Activated naive CD8-positive, alpha-beta T cell treated with anti-CD3 and anti-CD28 coated beads, Interleukin-2, amount 50 U/mL, for 24 hours (primary cell): ENCODE measurements at places on chromosomes 4 and X.

DNA sequence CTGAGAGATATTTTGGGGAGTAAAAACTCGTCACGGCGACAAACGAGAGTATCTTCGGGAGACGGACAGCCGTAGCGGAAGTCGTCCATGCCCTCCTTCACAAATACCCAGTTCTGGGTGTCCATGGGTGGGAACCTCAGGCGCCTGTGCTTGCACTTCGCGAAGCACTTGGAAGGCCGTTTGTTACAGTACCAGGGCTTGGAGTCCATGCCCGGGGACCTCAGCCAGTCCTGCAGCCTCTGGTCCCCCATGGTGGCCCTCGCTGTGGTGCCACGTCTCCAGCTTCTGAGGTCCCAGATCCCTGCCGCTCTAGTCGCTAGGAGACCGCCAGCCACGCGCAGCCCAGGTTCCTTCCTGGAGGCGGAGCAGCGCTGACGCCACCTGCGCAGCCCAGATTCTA lies at the start of gene FAM47A:
Gene FAM47A, minus strand, starts transcription at position 287 of the 400 bp plus-strand sequence. Its CDS starts 36 bp downstream, at position 251.
- no peaks in the 10 kb centered on the region for H3K4me1 ChIP-seq
- H3K36me3 ChIP-seq, result no peaks in the 10 kb centered on the region
- H3K4me3 ChIP-seq, result no peak within 1 kb of the TSS
- no peak within 1 kb of the TSS for H3K27ac ChIP-seq

DNA sequence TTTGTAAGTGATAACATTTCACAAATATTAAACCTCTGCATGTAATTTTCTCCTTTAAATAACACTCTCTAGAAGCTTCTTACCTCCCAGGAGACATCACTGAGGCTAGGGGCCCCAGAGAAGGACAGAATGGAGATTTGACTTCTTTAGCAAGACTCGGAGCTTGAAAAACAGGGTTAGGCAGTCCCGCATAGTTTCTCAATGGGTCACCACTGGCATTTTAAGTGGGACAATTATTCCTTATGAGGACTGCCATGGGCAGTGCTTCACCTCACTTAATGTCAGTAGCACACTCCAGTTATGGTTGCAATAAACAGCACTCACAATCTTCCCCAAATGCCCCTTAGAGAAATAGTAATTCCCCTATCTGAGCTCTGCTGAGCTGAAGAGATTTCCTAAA lies 66.7 kb upstream of the NOCT start:
- H3K27ac ChIP-seq, result no peak overlapping the region
- H3K4me3 ChIP-seq, result no peak overlapping the region

GRCh38 chr4:63123441-63123840 lies 1285.8 kb downstream of the TECRL start:
- no peak overlapping the region for H3K4me3 ChIP-seq
- H3K4me1 ChIP-seq, result no peaks in the 10 kb centered on the region
- H3K27ac ChIP-seq, result no peak overlapping the region
- no peak for DNase-seq
- no peaks in the 10 kb centered on the region for H3K36me3 ChIP-seq

- DNase-seq, result no peak
- no peaks in the 10 kb centered on the region for H3K36me3 ChIP-seq
- peaks cover 26% of the 10 kb centered on the region for H3K27me3 ChIP-seq
- H3K27ac ChIP-seq, result no peak overlapping the region
Observed at GRCh38 chr4:14743172-14743571, 259.1 kb upstream of the CPEB2 start.

- no peaks in the 10 kb centered on the region for H3K36me3 ChIP-seq
- no peak for DNase-seq
- no peaks in the 10 kb centered on the region for H3K27me3 ChIP-seq
- H3K4me1 ChIP-seq, result no peaks in the 10 kb centered on the region
Observed at GRCh38 chrX:3094261-3094660, 53.0 kb downstream of the ARSF start.

DNA sequence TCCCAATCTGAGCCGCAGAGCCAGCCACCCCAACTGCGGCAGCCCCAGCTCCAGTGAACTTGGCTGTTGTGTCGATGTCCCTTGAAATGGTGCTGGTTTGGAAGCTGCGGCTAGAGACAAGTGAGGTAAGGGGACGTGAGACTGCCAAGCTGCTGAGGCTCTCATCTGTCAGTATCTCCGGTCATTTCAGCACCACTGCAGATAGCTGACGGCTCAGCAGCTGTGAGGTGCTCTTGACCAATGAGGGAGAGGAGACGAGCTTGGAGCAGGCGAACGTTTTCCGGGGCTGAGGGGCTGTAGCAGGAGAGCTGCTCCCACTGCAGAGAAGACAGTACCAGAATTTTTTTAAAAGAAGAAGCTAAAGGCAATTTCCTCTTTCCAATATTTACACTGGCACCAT lies 175.5 kb upstream of the CASK start:
- peaks cover 8% of the 10 kb centered on the region for H3K4me1 ChIP-seq
- no peaks in the 10 kb centered on the region for H3K27me3 ChIP-seq
- H3K4me3 ChIP-seq, result no peak overlapping the region
- no peak for DNase-seq
- no peaks in the 10 kb centered on the region for H3K36me3 ChIP-seq

GRCh38 chrX:17854531-17854930 lies 6.6 kb downstream of the RAI2 start:
- H3K27me3 ChIP-seq, result peaks cover 17% of the 10 kb centered on the region
- H3K27ac ChIP-seq, result no peak overlapping the region
- H3K4me3 ChIP-seq, result no peak overlapping the region
- no peak for DNase-seq
- H3K4me1 ChIP-seq, result peaks cover 3% of the 10 kb centered on the region

DNA sequence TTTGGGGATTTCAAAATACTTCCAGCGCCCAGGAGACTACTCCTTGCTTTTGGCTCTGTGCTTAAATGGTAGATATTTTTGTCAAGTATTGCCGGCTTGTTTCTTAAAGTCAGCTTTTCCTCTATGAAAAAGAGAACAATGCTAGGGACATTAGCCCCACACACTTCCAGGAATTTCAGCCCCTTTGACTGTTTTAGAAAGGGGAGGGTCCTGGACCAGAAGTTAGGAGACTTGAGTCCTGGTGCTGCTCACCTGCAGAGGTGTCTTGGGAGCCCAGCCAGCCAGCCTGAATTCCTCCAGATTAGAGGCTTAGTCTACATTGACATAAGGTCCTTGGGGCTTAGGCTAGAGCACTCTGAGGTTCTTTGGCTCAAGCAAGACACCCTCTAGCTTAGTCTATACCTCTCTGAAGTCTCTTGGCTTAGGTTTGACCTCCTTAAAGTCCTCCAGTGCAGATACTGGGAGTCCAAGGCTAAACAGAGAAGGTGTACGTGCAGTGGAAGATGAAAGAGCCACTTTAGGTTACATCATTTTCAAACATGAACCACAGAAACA lies 1.6 kb upstream of the SETD7 start:
- DNase-seq, result no peak
- H3K4me1 ChIP-seq, result peaks cover 41% of the 10 kb centered on the region
- peak overlapping the region; percentile 91 for H3K27ac ChIP-seq

- H3K27me3 ChIP-seq, result no peaks in the 10 kb centered on the region
- H3K4me1 ChIP-seq, result no peaks in the 10 kb centered on the region
- H3K36me3 ChIP-seq, result no peaks in the 10 kb centered on the region
- DNase-seq, result no peak
Observed at GRCh38 chrX:49958727-49959485, 36.5 kb downstream of the CLCN5 start.

DNA sequence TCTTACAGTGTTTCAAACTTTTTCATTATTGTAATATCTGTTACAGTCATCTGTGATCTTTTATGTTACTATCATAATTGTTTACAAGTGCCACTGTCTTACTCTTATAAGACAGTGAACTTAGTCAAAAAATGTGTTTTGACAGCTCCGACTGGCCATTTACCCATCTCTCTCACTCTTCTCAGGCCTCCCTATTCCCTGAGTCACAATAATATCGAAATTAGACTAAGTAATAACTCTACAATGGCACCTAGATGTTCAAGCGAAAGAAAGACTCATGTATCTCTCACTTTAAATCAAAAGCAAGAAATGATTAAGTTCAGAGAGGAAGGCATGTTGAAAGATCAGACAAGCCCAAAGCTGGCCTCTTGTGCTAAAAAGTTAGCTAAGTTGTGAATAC lies 184.2 kb downstream of the CDS1 start:
- H3K4me1 ChIP-seq, result no peaks in the 10 kb centered on the region
- H3K27ac ChIP-seq, result no peak overlapping the region
- H3K36me3 ChIP-seq, result no peaks in the 10 kb centered on the region
- H3K27me3 ChIP-seq, result no peaks in the 10 kb centered on the region
- no peak for DNase-seq
- H3K4me3 ChIP-seq, result no peak overlapping the region

- H3K27ac ChIP-seq, result no peak overlapping the region
- no peak for DNase-seq
- no peaks in the 10 kb centered on the region for H3K4me1 ChIP-seq
- H3K27me3 ChIP-seq, result no peaks in the 10 kb centered on the region
Observed at GRCh38 chrX:22246620-22247019, 26.1 kb upstream of the CBLL2 start.

DNA sequence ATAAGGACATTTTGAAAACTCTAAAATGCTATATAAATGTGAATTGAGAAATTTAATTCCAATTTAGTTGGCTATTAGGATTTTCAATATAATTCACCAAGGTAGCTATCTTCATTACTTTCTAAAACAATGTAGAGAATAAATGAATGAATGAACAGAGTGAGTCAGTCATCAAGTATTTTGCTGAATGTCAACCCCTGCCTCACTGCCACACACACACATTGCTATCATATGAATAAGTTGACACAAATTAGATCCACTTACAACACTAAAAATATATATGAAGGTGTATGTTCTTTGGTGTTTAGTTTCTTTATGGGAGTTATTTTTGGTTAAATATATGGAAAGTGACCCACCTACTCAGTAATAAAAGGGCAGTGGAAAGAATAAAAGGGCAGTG lies 141.4 kb upstream of the SMIM10 start:
- H3K27ac ChIP-seq, result no peak overlapping the region
- H3K36me3 ChIP-seq, result no peaks in the 10 kb centered on the region
- no peak overlapping the region for H3K4me3 ChIP-seq
- no peak for DNase-seq

- no peak overlapping the region for H3K4me3 ChIP-seq
- no peak for DNase-seq
- no peaks in the 10 kb centered on the region for H3K36me3 ChIP-seq
- H3K27ac ChIP-seq, result no peak overlapping the region
Observed at GRCh38 chr4:168118116-168118655, 25.8 kb downstream of the ANXA10 start.

DNA sequence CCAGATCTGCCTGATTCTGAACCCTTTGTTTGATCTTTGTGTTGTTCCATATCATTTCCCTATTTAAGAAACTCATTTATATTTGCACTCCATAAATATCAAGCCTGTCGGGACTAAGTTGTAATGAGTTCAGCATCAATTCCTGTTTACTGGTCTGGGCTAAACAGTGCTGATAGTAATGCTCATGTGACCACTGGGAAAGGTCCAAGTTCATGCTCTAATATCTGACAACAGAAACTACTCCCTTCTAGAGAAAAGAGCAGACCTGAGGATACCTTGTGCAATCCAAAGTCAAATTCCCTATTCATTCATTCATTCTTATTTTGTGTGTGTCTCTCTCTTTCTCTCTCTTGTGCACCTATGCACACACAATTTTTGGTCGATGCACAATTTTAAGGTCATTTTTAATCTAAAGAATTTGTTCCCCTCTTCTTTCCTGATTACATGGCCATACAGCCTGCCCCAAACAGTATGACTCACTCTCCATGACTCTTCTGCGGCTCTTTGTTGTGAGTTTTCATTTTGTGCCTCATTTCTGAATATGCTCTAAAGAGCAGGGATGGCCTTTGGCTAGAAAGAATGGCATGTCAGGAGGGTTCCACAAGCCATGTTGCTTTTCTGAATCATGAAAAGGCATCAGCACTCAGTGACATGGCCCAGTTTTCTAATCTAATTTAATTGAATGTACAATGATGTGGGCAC lies 664.3 kb downstream of the RPA4 start:
- peaks cover 13% of the 10 kb centered on the region for H3K4me1 ChIP-seq
- no peaks in the 10 kb centered on the region for H3K27me3 ChIP-seq
- H3K27ac ChIP-seq, result no peak overlapping the region
- no peaks in the 10 kb centered on the region for H3K36me3 ChIP-seq
- no peak for DNase-seq

GRCh38 chr4:73019462-73020047 lies 50.0 kb downstream of the COX18 start:
- H3K4me1 ChIP-seq, result no peaks in the 10 kb centered on the region
- H3K27ac ChIP-seq, result no peak overlapping the region
- no peak for DNase-seq
- no peaks in the 10 kb centered on the region for H3K36me3 ChIP-seq
- no peak overlapping the region for H3K4me3 ChIP-seq
- peaks cover 9% of the 10 kb centered on the region for H3K27me3 ChIP-seq

DNA sequence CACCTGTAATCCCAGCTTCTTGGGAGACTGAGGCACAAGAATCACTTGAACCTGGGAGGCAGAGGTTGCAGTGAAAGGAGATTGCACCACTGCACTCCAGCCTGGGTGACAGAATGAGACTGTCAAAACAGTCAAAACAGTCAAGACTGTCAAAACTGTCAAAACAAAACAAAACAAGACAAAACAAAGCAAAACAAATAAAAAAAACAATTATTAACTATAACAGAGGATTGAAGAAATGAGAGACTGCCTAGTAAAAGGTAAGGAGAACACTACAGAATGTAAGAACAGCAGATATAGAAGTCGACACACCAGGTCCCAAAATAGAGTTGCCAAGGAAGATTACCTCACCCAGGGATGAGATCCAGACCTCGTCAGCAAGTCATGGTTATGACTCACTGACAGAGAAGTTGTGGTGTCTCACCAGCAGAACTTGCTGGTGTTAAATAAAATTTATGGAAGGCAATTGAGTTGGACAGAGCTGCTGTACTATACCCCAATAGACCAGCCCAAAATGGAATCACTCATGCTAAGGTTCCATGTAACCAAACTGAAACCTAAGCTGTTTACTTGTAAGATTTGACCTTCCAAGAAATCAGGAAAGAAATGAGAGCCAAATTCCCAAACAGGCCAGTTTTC lies 32.1 kb upstream of the GK start:
- peaks cover 2% of the 10 kb centered on the region for H3K27me3 ChIP-seq
- no peak overlapping the region for H3K4me3 ChIP-seq
- H3K27ac ChIP-seq, result peak overlapping the region; percentile 39
- DNase-seq, result no peak
- no peaks in the 10 kb centered on the region for H3K4me1 ChIP-seq

- H3K36me3 ChIP-seq, result no peaks in the 10 kb centered on the region
- H3K4me3 ChIP-seq, result no peak overlapping the region
- peak; percentile 45 for DNase-seq
- H3K27ac ChIP-seq, result no peak overlapping the region
Observed at GRCh38 chr4:6362896-6363295, 93.2 kb downstream of the WFS1 start.

- H3K27ac ChIP-seq, result no peak overlapping the region
- H3K4me1 ChIP-seq, result no peaks in the 10 kb centered on the region
- no peak for DNase-seq
- H3K4me3 ChIP-seq, result no peak overlapping the region
Observed at GRCh38 chrX:32293962-32294700, 917.2 kb downstream of the DMD start.

- H3K4me3 ChIP-seq, result no peak overlapping the region
- peak; percentile 31 for DNase-seq
- H3K36me3 ChIP-seq, result no peaks in the 10 kb centered on the region
- peaks cover 3% of the 10 kb centered on the region for H3K4me1 ChIP-seq
- H3K27ac ChIP-seq, result no peak overlapping the region
Observed at GRCh38 chr4:1771555-1772305, 21.4 kb upstream of the FGFR3 start.

- H3K27ac ChIP-seq, result no peak overlapping the region
- no peaks in the 10 kb centered on the region for H3K27me3 ChIP-seq
- H3K4me3 ChIP-seq, result no peak overlapping the region
- no peaks in the 10 kb centered on the region for H3K4me1 ChIP-seq
- no peak for DNase-seq
Observed at GRCh38 chr4:38931125-38931524, 63.5 kb downstream of the FAM114A1 start.

- peak overlapping the region; percentile 69 for H3K27ac ChIP-seq
- no peak overlapping the region for H3K4me3 ChIP-seq
- H3K27me3 ChIP-seq, result no peaks in the 10 kb centered on the region
- H3K36me3 ChIP-seq, result peaks cover 24% of the 10 kb centered on the region
- no peak for DNase-seq
- peaks cover 42% of the 10 kb centered on the region for H3K4me1 ChIP-seq
Observed at GRCh38 chrX:154356596-154356995, 17.8 kb downstream of the FLNA start.
